ENCODE measurements at places on chromosomes 3 and 15.

- DNase-seq: no peak
These were observed 218.0 kb downstream of the UBE3A start for GRCh38 chr15:25220834-25221233.

GRCh38 chr3:71305231-71306206 is 278.0 kb downstream of the FOXP1 start:
- no peak for DNase-seq

- no peak for DNase-seq
These were observed 202.3 kb upstream of the STAC start for GRCh38 chr3:36178018-36178417.

DNA sequence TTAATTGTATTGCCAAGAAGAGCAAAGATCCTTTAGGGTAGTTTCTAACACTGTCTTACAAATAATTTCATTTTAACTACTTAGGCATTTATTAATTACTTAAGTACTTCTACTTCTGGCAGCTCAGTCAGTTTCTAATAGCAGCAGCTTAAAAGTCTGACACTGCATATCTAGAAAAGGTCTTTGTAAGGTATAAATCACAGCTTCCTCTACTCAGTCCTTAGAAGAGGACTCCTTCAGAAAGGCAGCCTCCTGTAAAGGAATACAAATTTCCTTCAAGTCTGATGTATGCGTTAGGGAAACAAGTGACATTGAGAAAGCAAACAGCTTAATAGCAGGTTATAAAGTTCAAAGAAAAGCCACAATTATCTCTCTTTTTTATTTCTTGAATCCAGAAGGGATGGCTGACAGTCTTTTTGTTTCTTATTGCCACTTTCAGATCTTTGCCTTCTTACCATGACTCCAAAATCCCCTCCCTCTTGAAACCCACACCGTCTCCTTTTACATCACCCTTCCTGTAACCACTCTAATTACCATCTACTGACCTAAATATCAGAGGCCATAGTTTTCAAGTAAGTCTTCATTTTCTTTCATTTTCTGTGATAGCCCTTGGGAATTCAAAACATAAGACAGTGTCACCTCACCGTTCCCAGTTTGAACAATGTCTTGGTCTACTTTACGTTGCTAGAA is 109.5 kb downstream of the CGGBP1 start:
- DNase-seq: no peak

DNA sequence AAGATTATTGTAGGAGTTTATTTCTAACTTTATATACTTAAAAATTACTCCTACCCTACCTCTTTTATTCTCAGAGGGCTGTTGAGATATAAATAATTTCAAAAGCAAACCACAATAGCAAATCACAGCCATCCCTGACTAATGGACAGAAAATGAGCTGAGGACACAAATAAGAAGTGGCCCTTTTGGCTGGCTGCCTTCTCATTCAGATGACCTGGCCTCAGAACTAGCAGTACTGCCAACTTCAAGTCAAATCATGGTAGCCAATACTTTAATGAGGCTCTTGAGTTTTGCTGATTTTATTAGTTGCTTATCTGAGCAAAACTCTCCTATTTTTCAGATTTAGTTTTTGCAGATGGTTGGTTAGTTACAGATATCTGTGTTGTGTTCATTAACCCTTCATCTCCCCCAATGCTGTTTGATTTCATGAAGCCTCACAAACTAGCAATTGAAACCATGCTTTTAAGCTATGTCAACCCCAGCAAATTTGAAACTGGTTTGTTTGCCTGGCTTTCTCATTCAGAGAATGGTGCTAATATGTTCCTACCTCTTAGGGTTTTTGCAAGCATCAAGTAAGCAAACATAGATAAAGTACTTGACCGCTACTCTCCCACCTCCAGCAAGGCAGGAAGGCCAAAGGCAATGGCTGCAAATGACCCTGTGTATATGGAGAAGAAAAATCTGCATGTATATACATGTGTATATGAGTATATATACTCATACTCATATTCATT is 73.4 kb upstream of the HACD2 start:
- peak; percentile 36 for DNase-seq

GRCh38 chr3:102237181-102237580 is 197.6 kb upstream of the ZPLD1 start:
- DNase-seq: no peak

DNA sequence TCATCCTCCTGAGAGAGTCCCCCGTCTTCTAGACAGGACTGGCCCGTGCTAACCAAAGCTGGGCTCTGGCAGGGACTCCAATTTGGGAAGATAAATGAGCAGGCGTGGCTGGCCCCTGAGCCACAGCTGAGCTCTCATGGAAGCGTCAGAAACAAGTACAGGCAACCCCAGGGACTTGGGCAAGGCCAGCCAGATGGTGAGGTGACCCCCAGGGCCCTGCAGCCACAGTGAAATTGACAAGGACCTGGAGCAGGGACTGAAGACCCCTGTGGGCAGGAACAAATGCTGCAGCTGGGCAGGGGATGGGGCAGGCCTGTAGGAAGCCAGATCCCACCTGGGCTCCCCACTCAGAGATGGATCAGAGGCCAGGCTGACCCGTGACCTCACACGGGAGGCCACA is 32.8 kb upstream of the CGNL1 start:
- no peak for DNase-seq

GRCh38 chr15:77582763-77583162 is 49.9 kb downstream of the LINGO1 start:
- no peak for DNase-seq

GRCh38 chr3:112056451-112056929 is 22.0 kb downstream of the TMPRSS7 start:
- DNase-seq: peak; percentile 69

DNA sequence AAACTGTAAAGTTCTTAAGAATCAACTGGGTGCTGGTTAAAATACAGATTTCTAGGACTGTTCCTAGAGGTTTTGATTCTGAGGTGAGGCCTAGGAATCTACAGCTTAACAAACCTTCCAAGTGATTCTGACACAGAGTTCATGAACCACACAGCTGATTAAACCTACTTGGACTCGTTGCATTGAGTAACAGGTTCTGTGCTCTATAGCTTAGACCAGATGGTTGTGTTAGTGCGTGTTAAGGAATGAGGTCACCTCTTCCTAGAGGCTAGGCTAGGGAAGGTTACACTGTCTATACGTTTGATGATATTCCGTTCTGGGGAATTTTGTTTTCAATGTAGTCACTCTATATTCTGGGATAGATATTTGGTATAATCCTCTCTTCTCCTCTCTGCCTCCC is 21.9 kb downstream of the EID1 start:
- no peak for DNase-seq

GRCh38 chr15:48748535-48748934 is 62.3 kb downstream of the CEP152 start:
- DNase-seq: no peak

DNA sequence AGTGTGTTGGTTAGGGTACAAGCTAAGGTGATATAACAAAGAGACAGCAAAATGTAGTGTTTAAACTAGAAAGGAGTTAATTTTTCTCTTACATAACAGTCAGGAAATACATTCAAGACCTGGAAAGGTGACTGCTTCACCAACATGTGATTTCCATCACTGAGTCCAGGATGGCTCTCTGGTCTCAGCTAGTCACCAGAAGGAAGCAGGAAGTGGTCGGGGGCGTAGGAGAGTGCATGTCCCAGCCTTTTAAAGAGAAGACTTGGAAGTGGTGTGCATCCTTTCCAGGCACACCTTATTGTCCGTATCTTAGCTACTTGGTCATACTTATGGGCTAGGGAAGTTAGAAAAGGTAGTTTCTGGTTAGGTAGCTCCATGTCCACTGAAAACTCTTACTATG is 11.1 kb upstream of the UBE2Q2 start:
- no peak for DNase-seq

GRCh38 chr15:55766676-55767075 is 23.7 kb upstream of the PRTG start:
- DNase-seq: no peak

DNA sequence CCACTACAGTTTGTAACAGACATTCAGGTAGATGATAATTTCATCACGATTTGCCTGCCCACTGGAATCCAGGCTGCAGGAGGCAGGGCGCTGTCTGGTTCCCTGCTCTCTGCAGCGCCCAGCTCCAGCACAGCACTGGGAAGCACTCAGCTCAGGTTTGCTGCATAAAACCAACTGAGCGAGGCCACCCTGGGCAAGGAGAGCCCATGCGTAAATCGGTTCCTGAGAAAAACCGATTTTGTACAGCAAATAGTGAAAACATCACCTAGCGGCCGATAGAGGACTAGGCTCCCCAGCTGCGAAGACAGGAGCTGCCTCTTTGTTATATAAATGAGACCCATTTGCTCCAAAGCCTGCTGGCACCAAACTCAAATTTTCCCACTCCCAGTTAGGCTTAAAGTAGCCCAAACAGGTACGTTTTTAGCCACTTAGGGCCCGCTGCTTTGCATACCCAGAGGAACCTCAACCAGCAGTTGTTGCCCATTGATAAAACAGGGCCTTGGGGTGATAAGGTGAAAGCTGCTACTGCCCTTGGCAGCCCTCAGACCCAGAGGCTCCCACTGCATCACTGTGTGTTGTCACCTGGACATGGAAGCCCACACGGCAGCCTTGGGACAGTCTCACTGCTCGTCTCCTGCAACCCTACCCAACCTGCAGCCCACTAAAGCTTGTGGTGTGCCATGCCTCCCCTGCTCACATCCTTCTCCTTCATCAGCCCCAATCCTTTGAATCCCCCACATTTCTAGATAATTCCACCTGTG is 47.5 kb downstream of the ALDH1L1 start:
- no peak for DNase-seq

GRCh38 chr3:17011728-17012338 is 127.1 kb downstream of the PLCL2 start:
- no peak for DNase-seq

- no peak for DNase-seq
These were observed 337.8 kb downstream of the RBMS3 start for GRCh38 chr3:29618395-29619282.

DNA sequence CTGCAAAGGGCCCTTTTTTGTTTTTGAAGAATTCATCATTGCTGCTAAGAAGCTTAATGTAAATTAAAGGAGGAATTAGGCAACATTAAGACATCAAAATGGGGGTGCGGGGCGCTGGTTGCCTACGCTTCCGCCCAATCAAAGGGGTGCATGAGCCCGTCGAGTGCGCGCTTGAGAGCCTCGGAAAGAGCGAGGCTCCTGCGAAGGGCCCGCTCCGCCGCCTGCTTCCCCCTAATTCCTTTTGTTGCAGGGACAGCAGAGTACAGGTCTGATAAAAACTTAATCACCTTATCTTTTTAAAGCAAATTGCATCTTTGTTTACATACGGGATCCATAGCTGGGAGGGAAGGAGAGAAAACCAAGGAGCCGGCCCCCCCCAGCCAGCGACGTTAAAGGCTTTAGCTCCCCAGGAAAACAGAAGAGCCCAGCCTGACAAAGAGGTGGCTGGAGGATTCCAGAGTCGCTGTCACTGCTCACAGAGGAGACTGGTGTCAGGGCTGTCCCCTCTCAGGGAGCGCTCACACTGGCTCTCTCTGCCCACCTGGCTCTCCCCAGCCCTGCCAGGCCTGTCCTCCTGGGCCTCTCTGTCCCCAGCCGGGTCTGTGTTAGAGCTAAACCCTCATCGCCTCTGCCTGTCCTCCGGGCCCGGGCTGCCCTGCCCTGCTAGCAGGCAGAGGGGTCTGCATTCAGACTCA is 67.3 kb downstream of the DNAJB8 start:
- DNase-seq: no peak

GRCh38 chr3:67059443-67059842 is 61.3 kb downstream of the KBTBD8 start:
- DNase-seq: no peak

- no peak for DNase-seq
These were observed 101.4 kb downstream of the KLHL25 start for GRCh38 chr15:85693277-85693676.

DNA sequence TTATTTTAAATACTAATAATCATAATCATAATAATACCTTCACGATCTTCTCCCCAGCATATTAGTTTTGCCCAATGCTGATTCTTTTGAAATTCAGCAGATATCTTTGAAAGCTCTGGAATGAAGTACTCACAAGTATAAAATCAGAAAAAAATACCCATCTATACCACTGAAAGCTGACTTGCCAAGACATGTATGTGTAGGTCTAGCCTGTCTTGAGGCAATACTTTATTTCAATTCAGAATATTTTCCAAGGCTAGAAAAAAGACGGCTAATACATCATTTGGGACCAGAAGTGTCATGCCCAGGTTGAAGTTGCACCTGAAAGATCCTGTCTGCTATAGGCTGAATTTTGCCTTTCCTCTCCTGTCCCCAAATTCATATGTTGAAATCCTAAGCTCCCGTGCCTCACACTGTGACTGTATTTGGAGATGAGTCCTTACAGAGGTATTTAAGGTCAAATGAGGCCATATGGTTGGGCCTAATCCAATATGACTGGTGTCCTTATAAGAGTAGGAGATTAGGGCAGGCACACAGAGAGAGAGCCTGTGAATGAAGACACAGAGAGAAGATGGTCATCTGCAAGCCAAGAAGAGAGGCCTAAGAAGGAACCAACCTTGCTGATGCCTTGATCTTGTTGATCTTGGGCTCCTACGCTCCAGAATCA is 255.9 kb upstream of the CMC1 start:
- DNase-seq: no peak

DNA sequence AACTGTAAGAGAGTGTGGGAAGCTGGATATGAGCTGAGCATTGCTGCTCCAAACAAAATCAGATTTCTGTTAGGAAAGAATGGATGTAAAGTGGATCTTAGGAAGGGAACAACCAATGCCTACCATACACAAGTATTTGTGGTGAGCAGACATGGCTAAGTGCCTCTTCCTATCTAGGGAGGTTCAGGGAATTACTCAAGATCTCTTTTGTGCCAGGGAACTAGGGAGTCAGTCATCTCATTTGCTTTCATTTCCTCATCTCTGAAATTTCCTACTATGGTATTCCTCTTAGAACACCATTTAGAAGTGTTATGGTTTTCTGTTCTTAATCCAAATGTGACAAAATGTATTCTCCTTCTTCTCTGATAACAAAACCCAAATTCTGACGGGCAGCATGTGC is 396.5 kb downstream of the FHIT start:
- no peak for DNase-seq

DNA sequence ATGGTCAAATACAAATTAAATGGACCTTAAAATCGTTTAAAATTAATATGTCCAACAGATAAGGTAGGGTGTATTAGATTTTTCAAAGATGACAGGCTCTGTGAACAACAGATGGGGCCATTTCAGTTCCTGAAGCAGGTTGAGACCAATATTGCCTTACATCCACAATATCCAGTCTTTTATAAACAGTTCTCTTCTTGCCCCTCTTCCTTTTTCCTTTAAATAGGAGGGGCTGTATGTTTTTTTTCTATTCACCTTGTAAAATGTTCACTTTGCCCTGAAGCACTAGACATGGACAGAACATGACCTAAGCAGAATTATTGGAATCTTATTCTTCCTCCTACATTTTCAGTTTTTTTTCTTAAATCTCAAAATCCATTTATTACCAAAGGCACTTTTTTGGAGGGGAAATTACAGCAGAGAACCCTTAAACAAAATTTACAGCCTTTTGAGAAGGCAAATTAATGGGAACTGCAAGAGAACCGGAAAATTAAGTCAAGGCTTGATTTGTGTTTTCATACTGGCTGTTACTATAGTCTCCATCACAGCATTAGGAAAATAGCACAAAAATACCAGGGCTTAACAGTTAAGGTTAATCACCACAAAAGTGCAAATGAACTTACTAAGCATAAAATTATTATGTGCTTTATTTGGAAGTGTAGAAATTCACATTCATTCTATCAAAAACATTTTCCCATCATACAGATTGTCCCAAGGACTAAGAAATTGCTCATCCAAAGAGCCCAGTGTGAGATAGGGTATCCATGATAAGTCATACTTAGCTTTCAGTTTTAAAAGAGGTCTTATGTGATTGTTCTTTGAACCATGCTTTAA is 55.8 kb downstream of the CMSS1 start:
- no peak for DNase-seq

All from AG04449 (cell line).